Neural progenitor cell (in vitro differentiated cells): ENCODE measurements at places on chromosomes 11 and 22.

DNA sequence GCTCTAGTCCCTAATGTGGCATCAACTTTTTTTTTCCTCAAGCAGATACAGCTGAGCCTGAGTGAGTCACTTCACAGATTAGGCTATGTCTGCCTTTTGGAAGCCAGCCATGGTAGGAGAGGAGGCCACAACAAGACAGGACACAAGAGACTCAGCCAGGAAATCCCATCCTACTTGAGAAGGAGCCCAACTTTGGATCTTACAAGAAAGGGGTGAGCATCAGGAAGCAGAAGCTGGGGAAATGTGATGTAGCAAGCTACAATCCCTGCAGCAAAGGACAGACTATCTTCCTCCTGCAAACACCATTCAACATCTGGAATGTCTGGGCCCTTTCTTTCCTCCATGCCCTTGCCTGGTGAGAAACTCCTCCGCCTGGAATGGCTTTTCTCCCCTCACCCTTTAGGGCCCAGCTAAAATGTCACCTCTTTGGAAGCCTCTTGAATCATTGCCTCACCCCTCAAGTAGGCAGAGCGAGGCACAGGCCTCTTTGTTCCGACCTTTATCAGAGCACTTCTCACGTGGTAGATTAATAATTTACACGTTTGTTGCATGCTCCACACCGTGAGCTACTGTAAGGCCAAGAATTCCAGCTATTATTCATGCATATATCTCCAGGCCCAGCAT is 156.4 kb upstream of the PITPNB start:
- no peak for DNase-seq

DNA sequence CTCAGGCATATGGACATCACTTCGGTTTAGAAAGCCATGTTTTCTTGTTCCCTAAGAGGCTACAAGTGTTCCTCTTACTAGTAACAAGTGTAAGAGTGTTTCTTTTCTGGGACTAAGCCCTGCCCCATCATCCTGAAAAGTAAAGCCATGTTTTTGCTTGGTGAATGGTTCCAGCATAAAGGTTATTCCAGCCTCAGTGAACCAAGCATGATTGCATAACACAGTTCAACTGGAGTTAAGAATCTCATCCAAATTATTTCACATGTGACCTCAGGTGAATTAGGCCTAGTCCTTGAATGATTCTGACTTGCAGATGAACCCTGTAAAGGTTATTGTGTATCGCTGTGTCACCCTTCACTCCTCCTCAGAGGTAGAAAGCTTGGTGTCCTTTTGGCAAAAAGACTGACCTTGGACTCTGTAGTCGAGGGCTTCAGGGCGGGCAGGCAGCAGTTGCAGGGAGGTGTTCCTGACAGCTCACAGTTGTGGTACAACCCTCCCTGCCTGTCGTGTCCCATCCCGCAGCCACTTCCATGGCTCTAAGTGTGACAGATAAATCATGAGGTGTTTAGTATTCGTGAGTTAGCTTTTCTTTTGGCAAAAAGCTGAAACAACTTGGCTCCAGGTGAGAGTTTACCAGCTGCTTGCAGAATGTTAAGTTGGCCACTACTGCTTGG is 321.8 kb downstream of the CADM1 start:
- DNase-seq: no peak

DNA sequence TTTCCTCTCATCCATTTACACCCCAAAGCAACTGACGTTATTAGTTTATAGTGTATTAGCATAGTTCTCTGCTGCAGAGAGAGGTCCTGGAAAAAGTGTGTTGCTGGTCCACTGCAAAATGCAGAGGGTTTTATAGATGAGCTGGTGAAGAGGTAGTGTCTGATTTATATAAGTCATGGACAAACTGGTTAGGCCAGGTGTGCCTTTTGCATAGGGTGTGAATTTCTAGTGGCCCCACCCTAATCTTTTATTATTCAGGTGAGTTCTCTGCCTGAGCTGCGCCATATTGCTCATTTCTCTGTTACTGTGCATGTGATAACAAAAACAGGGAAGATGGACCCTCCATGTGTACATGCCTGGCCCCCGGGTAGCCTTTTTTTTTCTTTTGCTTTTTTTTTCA is 43.1 kb upstream of the TRIM77 start:
- DNase-seq: no peak

- DNase-seq: no peak
Measured at GRCh38 chr22:42202669-42203068, 67.8 kb downstream of the TCF20 start.

GRCh38 chr11:11966354-11966741 is 42.1 kb downstream of the DKK3 start:
- no peak for DNase-seq
